ENCODE measurements at places on chromosomes 2 and 18.

GRCh38 chr2:70777450-70777849, 9.4 kb upstream of the ADD2 start:
- no peak for DNase-seq

DNA sequence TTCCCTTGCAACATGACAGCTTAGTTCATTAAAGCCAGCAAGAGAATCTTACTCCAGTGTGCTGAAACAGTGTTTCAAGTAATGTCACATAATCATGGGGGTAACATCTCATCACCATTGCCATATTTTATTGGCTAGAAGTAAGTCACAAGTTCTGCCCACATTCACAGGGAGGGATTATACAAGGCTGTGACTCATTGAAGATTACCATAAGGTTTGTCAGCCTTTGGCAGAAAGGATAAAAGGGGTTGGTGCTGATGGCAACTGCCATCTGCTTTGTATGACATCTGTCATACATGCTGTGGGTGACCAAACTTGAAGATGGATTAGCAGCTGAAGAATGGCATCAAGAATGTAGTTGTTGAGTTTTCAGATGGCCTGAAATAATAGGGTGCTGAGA, 61.2 kb downstream of the KCNE4 start:
- no peak for DNase-seq

DNA sequence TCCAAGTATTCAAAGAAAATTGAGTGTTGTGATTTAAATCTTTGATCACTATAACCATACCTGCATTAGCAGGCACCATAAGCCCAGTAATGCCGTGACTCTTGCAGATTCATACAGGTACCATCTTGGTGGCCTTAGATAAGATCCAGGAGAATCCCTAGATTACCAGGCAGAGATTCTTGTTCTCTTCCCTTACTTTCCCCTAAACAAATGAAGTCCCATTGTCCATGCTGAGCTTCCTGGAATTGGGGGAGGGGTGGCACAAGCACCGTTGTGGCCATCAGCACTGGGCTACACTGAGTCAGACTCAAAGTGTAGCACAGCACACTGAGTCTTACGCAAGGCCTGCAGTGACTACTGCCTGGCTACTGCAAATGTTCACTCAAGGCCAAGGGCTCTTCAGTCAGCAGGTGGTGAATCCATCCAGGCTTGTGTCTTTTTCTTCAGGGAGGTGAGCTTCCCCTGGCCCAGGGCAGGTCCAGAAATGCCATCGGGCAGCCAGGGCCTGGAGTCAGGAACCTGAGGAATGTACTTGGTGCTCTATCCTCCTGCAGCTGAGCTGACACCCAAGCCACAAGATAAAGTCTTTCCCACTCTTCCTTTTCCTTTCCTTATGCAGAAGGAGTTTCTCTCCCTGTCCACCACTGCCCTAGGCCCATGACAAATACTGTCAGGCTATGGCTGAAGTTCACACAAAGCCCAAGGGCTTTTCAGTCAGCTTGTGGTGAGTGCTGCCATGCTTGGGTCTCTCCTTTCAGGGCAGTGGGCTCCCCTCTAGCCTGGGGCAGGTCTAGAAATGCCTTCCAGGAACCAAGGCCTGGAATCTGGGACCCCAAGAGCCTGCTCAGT, 52.6 kb downstream of the CD28 start:
- DNase-seq: no peak

DNA sequence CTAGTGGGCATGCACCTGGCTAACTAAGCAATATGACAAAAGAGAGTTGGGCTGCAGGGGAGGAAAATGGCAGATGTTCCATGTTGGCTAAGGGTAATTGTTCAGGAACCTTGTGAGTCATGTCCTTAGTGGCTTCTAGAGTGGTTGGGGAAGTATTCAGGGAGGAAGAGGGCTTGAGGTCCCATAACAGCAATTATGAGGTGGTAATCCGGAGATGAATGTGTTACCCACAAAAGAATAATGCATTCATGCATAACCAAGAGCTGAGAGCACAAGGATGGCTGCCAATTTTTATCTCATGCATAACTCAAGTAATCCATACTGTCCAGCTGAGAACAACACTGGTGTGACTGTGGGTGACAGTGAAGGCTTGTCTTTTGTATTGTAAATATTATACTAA, 42.9 kb downstream of the TMEFF2 start:
- no peak for DNase-seq

GRCh38 chr2:151051574-151052220, 210.0 kb downstream of the RBM43 start:
- DNase-seq: peak; percentile 29

DNA sequence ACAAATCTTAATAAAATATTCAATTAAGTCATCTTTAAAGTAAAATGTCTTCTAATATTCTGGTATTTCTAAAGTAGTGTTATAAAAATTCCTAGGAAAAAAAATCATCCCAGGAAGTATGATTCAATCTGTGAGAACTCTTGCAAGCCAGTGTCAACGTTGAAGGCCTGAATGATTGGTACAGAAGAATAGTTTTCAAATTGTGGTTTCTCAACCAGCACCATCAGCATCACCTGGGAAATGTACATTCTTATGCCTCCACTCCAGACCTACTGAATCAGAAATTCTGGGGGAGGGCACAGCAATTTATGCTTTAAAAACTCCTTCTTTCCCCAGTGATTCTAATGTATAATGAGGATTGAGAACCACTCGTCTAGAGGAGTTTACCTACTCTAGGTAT, 62.3 kb upstream of the C2orf15 start:
- no peak for DNase-seq

- peak; percentile 86 for DNase-seq
These were observed 46.7 kb upstream of the LAPTM4A start for GRCh38 chr2:20097889-20098714.

DNA sequence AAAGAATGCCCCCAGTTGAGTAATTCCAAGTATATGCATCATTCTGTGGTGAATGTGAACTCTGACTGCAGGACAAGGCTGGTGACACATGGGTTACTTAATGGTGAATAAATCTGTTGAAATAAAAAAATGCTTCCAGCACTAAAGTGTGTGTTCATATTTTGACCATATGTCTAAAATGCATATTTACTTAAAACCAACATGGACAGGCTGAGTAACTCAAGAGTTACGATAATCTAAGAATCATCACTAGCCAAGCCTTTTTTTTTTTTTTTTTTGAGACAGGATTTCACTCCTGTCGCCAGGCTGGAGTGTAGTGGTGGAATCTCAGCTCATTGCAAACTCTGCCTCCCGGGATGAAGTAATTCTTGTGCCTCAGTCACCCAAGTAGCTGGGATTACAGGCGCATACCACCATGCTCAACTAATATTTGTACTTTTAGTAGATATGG, 47.1 kb upstream of the CCBE1 start:
- no peak for DNase-seq

DNA sequence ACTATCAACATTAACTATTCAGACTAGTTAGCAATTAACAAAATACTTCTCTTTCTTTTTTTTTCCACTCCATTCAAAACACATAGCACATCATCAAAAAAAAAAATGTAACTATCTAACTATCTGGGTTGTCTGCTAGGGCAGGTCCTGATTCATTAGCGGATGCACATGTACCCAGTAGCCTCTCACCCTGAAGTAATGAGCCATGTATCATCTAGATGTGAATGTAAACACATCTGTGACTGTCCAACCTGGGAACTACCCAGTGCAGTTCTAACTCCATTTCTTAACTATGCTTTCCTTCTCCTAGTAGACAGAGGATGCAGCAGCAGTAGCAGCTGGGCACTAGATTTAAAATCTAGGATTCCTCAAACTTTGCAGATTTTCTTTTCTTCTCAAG, 183.1 kb upstream of the PIK3C3 start:
- no peak for DNase-seq

- peak; percentile 94 for DNase-seq
These were observed 206.9 kb upstream of the PKDCC start for GRCh38 chr2:41840702-41841551.

DNA sequence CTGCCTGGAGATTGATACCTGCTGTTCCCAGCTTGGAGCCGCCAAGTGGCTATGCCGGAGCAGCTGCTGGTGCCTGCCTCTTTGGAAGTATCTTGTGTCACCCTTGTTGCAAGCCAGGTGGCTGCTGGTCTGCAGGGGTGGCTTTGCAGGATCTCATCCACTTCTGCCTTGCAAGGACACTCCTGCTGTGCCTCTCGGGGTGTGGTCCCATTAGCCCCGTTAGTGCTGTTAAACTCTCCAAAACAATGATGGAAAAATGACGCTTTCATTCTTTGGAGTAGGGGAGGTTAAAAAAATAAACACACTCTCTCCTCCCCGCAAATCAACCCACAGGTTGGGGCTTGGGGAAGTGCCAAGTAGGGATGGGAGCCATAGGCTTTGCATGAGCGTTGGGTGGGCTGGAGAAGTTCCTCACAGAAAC, 352.8 kb downstream of the RNF144A start:
- no peak for DNase-seq

GRCh38 chr2:9385841-9386240, 37.5 kb downstream of the ITGB1BP1 start:
- DNase-seq: no peak

- no peak for DNase-seq
These were observed 102.0 kb downstream of the HNMT start for GRCh38 chr2:138066139-138066806.

- DNase-seq: no peak
These were observed 70.0 kb upstream of the KCNH7 start for GRCh38 chr2:162908567-162908966.

DNA sequence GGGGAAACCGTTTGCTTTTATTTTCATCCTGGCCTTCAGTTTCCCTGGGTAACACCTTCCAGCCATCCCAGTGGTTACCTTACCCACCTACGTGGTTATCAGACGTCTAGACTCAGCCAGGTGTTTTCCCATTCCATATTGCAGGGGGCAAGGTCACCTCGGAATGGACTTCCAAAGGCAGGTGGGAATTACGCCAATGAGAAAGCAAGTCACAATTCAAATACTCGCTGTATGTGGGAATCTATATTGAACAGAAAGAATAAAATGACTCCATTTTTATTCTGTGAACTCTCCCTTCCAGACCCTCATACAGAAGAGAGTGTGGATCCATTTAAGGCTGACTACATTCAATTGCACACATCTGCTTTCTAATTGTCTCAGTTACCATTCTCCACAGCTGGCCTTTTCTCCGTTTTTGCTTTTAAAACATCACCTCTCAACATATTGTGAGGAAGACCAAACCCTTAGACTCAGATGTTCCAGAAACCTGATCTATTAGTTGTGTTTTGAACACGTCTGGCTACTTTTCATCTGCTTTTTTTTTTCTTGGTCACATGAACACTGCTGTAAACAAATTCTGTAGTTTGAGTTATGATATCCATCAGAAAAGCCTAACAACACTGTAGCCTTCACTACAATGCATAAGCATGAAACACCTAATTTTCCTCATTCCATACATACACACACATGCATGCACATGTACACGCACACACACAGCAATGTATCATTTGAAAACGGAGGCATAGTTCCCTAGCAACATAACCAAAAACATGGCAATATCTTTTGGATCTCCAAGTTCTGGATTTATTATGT, 59.8 kb downstream of the BCL2 start:
- DNase-seq: no peak

- no peak for DNase-seq
These were observed 204.5 kb downstream of the SLC4A3 start for GRCh38 chr2:219831957-219832356.

DNA sequence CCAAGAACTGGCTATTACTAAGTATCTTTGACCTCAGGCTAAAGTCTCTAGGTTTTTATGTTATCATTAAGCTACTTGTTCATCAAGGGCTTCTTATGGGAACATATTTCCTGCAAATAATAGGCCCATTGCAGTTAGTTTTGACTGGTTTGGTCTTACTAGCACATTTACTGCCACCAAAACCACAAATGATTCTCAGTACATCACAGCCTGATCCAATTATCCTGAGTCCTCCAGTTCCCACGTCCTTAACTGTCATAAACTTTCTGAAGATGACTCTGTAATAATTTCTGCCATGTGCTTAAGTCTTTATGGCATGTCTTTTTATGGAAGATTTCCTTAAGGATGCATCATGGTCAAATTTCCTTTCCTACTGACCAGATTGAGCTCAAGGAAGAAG, 123.3 kb upstream of the TANK start:
- DNase-seq: no peak

GRCh38 chr2:23092831-23093230, 292.1 kb upstream of the KLHL29 start:
- no peak for DNase-seq

DNA sequence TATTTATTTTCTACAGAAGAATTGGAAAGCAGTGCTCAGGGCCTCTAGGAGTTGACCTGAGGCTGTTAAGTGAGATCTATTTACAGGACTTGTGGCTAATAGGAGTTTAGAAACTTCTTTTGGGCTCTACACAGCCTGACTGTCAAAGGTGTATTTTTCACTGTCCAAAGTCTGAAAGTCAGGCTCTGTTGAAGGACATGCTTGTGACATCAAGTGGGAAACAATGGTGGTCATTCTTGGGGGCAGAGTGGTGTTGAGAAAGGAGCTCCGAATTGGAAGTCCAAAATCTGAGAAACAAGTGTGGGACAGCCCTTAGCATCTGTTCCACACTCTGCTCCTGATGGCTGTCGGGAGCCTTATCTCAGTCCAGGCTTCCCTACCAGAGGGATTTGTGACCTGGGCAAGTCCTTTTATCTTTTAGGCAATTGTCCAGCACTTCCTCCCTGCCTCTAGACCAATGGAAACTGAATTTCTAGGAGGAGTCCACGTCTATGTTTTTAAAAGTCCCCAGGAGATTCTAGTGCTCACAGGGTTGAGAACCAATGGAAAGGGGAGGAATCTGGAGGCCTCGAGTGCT, 76.4 kb downstream of the LIPG start:
- DNase-seq: no peak

GRCh38 chr2:99944019-99944418, 198.4 kb downstream of the AFF3 start:
- DNase-seq: no peak

DNA sequence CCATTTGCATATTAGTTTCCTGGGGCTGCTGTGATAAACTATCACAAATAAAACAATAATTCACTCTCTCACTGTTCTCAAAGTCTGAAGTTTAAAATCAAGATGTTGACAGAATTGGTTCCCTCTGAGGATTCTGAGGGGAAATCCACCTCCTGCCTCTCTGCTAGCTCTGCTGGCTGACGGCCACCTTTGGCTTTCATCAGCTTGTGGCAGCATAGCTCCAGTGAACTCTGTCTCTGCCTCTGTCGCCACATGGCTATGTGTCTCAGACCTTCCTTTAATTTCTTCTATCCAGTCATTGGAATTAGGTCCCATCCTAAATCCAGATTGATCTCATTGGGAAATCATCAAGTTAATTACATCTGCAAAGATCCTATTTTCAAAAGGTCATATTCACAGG, 38.9 kb upstream of the TRIM43 start:
- peak; percentile 15 for DNase-seq

Measured in GM10248 (cell line).